Lower lobe of right lung (tissue), 2 donors: ENCODE measurements at places on chromosomes 4 and X. TPM values are rescaled to one million over a fixed set of nuclear protein-coding genes. Genes with fewer than 3 reads are reported as not detected.

YTHDC1 gene
- total RNA-seq = 77.2 TPM

MAGEA2 gene
- not detected for total RNA-seq

EDNRA gene
- 25.7 TPM for total RNA-seq

ERCC6L gene
- 0.24 TPM for total RNA-seq

MXRA5 gene
- total RNA-seq = 7.0 TPM

COL4A5 gene
- 26.0 TPM for total RNA-seq

DNA sequence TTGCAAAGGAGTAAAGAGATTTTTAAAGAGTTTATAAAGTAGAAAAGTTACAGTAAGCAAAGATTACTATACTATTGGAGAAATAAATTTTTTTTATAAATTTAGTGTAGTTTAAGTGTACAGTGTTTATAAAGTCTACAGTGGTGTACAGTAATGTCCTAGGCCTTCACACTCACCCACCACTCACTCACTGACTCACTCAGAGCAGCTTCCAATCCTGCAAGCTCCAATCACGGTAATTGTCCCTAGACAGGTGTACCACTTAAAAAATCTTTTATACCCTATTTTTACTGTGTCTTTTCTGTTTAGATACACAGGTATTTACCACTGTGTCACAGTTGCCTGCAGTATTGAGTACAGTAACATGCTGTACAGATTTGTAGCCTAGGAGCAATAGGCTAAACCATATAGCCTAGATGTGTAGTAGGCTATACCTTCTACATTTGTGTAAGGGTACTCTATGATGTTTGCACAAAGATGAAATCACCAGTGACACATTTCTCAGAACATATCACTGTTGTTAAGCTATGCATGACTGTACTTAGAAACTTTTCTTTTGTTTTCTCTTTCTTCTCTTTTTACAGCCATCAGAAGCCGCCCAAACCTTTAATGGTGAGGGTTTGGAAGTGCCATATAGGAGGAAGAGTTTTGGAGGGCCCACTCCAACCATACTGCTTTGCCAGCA, 11.8 kb upstream of the SH3RF1 start:
- DNase-seq = no peak

DNA sequence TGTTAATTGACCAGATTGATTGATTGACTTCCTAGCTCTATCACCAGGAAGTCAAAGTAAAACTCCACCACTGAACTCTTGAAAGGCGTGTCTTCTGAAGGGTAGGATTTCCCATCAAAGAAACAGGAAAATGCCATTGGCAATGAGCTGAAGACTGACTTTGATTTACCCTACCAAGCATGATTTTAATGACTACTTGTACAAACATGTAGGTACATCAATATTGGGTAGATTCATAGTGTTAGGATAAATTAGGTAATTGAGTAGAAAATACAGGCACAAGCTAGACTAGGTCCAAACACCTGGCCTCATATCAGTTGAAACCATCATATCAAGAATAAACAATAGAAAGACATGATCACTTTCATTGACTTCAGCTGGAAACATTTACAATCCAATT, 53.2 kb upstream of the ATXN3L start:
- no peak for DNase-seq

GRCh38 chrX:103831803-103832544, at the start of gene RAB9B:
RAB9B (minus strand) TSS chrX:103832257; CDS start chrX:103825784, 6,473 bp downstream.
- DNase-seq = peak; percentile 75

GRCh38 chrX:142831961-142832530, 193.7 kb upstream of the SPANXN4 start:
- DNase-seq = no peak

GRCh38 chr4:23234018-23234417, 541.3 kb downstream of the GBA3 start:
- no peak for DNase-seq

DNA sequence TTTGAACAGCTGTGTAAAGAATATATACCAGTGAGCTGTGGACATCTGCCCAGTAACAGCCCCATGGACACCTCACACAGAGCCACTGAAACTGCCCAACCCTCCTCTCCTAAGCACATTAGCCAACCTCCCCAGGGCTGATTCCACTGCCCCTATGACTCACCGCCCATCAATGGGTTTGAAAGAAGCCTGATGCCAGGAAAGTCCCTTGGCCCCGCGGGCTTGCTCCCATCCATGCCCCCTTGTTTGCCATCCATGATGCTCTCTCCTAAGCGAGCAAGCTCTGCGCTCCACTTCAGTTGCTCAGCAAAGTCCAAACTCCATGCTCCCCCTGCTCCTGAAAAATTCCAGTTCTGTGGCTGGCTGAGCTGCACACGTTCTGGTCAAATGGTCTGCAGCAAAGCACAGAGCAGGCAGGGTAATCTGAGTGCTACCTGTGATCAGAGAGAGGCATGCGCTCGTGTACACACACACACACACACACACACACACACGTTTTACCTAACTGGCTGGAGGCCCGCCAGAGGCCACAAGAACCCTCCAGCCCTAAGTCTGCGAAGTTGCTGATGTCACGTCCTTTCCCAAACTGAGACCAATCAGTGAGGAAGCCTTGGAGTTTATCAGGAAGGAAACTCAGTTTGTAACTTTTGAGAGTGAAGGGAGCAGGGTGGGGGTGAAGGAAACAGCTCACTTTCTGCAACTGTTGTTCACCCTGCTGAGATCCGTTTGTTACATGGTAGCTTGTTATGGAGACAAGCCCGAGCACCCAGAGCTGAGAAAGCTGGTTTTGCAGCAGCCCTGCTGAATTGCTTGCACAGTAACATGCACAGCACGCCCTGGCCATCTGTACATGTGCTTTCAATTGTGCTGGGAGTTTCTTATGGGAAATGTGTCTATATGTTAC, at the start of gene ASB9:
Gene ASB9 (minus strand): TSS at position 466 of the 904 bp plus-strand sequence. CDS start 209 bp downstream, at position 257.
- DNase-seq = peak; percentile 67

GRCh38 chr4:154120690-154121345, 331.9 kb upstream of the SFRP2 start:
- no peak for DNase-seq

DNA sequence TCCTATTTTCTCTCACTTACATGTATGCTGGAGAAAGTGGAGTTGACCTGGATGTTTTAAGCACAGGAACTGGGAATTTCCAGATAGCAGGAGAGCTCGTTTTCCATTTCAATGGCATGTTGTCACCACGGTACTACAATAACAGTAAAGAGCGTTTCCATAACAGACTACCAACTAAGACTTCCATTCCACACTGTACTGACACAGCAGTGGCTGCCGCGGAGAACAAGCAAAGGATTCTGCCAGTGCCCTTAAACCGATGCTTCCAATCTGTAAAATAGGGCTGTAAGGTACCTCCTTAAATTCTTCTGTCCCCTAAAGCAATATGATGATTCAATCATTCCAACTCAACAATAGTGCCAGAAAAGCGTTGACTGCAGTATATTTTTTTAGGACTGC, 143.9 kb downstream of the KLHL13 start:
- DNase-seq = no peak

GRCh38 chr4:57426779-57427395, 316.7 kb upstream of the IGFBP7 start:
- peak; percentile 74 for DNase-seq
